NCI-H1105 (cell line): ENCODE measurements at places on chromosomes 7 and 10.
A peak's percentile ranks its signal among the peaks of the same experiment; 100 is the strongest.

DNA sequence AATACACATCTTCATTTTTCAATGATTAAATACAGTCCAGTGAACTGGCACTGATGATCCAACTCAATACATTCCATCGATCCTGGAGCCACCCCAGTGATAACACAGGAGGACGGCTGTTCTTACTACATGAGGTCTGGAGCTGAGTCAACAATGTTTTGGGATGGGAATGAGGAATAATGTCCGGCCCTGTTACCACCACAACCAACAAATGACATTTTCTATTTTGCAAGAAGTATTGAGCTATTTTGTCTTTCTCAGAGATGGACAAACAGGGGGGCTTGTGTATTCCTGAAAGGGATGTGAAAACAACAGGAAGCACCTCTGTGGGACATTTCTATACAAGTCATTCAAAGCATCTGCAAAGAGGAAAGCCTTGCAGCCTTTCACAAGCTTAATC lies 249.2 kb downstream of the PARD3 start:
- DNase-seq: no peak

DNA sequence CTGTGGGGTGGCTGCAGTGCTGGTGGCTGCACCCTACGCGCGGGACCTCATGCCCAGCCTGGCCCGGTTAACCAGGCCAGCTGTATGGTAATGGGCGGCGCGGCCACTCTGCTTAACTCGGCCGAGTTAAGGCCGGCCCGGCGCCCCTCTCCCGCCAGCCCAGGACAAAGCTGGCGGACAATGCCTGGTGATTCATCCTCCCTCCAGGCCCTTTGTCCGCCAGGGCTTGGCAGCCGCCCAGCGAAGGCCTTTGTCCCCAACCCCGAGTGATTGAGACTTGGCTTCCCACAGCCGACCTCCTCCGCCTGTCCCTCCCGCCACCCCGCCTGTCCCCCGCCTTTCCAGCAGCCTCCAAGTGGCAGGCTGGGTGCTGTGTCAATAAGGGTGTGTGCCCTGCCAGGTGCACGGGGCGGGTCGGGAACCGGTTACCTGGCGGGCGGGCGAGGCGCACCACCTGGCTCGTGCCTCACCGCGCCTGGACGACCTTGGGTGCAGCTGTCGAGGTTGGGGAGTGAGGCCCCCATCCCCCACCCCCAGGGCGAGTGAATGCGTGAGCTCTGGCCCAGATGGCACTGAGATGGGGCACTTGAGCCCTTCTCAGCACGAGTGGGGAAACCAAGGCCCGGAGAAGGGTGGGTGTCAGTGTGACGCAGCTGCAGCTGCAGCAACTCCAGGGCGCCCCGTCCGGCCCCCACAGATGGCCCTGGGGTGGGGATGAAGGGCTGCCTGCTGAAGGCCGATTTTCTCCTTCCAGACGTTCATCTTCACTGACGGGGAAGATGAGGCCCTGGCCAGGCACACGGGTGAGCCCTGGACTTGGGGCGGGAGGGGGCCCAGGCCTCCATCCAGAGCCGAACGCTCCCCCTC lies 4.6 kb downstream of the LFNG start:
- DNase-seq: peak; percentile 98

DNA sequence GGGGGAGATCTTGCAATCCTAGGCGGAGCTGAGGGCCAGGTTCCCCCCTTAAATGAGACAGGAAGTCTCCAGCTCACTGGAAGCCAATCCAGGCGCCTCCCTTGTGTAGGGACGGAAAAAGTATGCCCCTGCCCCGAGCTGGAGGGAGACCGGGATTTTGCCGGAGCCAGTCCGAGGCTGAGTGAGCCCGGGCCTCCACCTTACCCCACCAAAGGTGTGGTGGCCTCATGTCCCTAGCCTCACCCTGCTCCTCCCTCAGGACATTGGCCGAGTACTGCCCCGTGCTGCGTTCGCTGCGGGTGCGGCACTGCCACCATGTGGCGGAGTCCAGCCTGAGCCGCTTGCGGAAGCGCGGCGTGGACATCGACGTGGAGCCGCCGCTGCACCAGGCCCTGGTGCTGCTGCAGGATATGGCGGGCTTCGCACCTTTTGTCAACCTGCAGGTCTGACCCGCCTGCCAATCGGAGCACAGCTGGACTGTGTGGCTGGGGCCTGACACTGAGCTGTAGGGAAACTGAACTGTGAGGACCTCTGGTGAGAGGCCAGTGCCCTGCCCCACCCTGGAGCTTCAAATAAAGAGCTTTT lies 2.0 kb downstream of the FBXL15 start:
- peak; percentile 23 for DNase-seq

DNA sequence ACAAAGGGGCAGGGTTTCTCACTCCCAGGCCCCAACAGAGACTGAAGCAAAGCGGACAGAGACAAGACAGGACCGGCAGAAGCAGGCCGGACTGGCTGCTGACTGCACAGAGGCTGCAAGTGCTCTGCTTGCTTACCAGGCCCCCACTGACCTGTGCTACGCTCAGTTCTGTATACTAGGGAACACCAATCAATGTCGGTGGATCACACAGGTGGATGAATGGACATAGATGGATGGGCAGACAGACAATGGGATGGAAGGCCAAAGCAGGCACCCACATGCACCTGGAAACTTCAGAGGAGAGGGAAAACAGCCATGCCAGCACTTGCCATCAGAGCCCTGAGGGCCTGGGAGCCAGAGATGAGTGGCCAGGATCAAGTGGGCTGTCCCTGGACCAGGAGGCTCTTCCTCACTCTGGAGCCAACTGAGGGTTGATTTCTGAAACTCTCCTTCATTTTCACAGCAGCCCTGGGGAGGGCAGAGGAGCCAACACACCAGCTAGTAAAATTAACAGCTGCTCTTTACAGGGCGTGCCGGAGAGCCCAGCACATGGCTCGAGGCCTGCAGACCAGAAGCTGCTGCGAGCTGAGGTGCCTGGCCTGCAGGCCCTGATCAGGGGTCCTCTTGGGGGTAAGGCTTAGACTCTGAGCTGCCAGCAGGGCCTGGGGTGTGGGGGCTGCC lies 243.6 kb downstream of the KCNMA1 start:
- DNase-seq: no peak

- DNase-seq: no peak
These were observed 58.6 kb upstream of the EBF3 start for GRCh38 chr10:130022511-130023299.

DNA sequence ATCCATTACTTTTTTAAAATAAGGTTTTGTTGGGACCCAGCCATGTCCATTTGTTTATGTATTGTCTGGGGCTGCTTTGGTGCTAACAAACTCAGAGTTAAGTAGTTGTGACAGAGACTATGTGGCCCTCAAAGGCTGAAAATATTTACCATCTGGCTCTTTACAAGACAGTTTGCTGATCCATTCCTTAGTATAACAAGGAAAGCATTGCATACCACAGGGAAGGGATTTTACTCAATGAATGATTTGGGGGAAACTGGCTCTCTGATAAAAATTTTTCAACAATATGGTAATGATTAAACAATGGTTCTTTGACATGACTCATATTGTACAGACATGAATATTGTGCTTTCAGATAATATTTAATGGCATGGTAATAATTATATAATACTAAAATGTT lies 738.1 kb downstream of the KCNMA1 start:
- DNase-seq: no peak

DNA sequence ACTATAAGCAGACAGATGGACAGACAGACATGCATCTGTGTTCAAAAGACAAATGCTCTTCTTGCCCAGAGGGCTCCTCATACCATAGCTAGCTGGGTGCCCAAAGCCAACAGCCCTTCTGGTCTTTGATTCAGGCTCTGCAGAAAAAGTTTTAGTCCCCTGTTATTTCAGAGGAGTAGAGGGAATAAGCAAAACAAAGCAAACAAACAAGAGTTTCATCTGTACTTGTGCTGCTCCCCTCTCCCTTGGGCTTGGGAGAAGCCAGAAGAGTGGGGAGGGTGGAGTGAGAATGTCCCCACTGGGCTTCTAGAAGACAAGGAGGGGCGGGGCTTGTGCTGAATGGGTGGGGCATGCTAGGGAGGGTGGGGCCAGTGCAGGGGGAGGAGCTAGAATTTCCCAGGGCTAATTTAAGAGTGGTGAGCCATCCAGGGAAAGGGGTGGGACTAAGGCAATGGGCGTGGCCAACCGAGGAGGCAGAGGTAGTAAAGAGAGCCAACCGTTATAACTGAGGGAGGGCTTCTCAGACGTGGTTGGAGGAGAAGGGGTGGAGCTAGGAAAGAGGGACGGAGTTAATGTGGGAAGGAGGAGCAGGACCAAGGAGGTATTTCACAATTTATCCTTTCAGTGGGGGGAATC lies 101.2 kb upstream of the MGMT start:
- DNase-seq: no peak

DNA sequence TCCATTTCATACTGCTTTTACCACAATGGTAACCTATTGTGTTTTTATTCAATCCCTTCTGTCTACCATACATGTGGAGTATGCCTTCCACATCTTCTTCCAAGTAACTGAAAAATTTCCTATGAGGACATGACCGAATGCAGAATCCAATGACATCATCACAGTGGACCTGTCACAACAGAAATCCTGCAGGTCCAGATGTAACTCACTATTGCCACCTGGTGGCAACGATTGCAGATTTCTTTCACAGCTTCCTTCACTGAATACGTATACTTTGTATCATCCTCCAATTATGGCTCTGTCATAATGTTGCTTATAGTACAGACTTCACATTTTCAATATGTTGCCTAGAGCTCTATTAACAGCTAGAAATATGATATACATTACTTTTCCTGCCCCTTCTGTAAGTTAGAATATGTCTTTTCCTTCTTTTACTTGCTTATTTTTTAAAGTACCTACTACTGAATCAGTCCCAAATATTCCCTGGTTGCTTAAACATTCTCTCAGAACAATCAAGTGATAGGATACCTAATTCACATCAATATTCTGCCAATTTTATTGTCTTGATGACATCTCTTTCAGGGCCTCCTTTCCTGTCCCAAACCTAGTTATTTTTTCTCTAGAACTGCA lies 45.4 kb downstream of the SLC13A1 start:
- DNase-seq: peak; percentile 68

- DNase-seq: no peak
These were observed 1063.5 kb upstream of the LRRN3 start for GRCh38 chr7:110027385-110027784.

GRCh38 chr7:135718794-135719437 lies 9.1 kb downstream of the SLC13A4 start:
- DNase-seq: no peak

- DNase-seq: no peak
These were observed 5.0 kb downstream of the NEBL start for GRCh38 chr10:20892011-20892585.

GRCh38 chr10:11243425-11244222 lies 226.0 kb downstream of the CELF2 start:
- no peak for DNase-seq

- DNase-seq: no peak
These were observed 77.3 kb downstream of the FAM13C start for GRCh38 chr10:59285073-59285472.

DNA sequence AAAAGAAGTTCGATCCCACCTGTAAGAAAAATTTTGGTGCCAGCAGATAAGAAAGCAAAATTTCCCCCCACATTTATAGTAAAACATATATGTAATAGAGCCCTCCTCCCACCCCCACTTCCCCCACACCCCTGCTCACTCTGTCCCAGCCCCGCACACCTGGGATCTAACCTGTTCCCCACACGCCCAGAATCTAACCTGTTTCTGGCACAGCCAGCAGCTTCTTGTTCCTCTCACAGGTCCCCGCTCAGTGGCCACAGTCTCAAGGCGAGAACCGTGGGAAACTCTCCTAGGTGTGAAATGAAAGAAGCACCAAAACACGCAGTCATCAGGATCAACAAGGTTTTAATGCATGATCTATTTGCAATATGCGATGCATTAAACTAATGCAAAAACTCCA lies 32.8 kb downstream of the LYZL1 start:
- DNase-seq: no peak

DNA sequence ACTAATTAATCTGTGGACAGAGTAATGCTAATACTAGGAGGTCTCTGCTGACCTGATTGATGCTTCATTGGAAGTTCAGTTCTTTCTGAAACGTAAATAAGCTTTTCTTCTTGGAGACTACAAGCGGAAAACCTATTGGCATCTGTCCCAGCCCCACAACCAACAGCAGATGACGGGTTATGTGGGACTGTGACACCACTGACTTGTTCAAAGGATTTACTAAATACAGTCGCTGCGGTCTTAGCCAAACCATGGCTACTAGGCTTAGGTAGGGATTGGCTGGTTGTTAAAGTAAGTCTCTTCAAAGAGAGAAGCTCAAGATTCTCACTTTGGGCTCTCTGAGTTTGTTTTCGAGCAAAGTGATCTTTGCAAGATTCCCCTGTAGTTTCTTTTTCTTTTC lies 68.3 kb downstream of the HYCC1 start:
- no peak for DNase-seq

- peak; percentile 47 for DNase-seq
These were observed 32.8 kb upstream of the SFTPD start for GRCh38 chr10:79981450-79982361.

DNA sequence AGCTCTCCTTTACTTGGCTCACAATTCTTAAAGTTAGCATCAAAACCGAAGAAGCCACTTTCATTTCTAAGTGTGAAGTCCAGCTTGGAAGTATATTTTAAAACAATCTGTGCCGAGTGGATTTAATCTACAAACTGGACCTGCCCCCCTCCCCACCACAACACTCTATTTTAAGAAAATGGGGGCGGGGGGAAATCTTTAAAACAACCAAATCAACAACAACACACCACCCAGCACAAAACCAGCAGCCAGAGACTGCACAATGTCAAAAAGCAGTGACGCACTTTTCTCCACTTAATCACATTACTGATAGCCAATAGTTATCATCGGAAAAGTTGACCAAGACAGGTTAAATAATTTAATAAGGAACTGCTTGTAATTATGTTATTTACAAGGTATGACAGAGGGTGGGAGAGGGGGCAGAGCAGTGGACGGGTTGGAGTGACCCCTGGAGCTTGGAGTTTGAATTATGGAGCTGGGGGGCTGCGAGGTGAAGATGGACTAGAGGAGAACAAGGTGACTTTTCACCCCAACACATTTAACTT lies 2.8 kb downstream of the EBF3 start:
- DNase-seq: no peak

GRCh38 chr10:20330246-20330645 lies 514.0 kb downstream of the PLXDC2 start:
- DNase-seq: no peak

DNA sequence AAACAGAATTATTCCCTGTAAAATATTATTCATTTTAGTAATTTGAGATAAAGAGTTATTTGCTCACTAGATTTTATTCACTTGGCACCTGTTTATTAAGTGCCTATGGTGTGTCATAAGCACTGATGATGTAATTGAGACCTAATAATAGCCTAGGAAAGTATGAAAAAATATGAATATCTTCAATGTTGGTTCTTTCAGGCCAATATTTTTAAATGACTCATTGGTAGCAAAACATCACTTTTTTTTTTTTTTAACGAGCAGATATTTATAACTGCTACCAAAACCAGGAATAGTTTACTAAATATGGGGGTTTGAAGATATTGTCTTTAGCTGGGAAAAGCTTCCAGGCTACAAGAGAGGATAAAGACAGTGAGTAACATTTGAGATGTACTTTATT lies 228.0 kb downstream of the PRKG1 start:
- no peak for DNase-seq
